ENCODE measurements at places on chromosomes 5 and 9. TPM values are rescaled to one million over a fixed set of nuclear protein-coding genes. Genes with fewer than 3 reads are reported as not detected.

RAB24 gene
- 36.4 TPM for total RNA-seq

CLIC3 gene
- 0.39 TPM for total RNA-seq

PITX1 gene
- not detected for total RNA-seq

DOCK2 gene
- total RNA-seq: 0.66 TPM

DMRT2 gene
- 0.18 TPM for total RNA-seq

BASP1 gene
- total RNA-seq: 273 TPM

TXNDC8 gene
- total RNA-seq: not detected

SLC34A1 gene
- not detected for total RNA-seq

ZNF484 gene
- total RNA-seq: 10.6 TPM

SLC36A3 gene
- not detected for total RNA-seq

BTNL8 gene
- not detected for total RNA-seq

PRSS3 gene
- total RNA-seq: not detected

TMEFF1 gene
- 14.8 TPM for total RNA-seq

- DNase-seq: no peak
These were observed 7.6 kb upstream of the TTLL11 start for GRCh38 chr9:122100756-122101155.

- DNase-seq: no peak
These were observed 14.3 kb downstream of the AFF4 start for GRCh38 chr5:132949136-132949535.

GRCh38 chr5:66193419-66193818, 49.3 kb downstream of the SREK1 start:
- no peak for DNase-seq

DNA sequence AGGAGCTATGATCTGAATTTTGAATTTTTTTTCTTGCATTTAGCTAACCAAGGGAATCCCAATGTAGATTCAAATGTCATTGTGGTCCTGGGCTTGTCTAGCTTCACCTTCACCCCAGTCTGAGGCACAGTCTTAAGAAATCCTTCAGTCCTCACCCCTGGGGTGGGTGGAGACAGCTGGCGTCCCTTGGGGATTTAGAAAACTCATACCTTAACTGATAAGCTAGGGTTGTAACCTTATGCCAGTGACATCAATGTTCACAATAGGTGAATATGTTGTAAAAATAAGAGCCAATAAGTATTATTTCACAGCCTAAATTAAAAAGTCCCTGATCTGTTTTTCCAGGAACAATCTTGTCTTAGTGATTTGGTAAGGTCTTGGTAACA, 4.6 kb downstream of the ISOC1 start:
- DNase-seq: no peak

- DNase-seq: no peak
These were observed 90.7 kb downstream of the RCL1 start for GRCh38 chr9:4883326-4883873.

- DNase-seq: no peak
These were observed 438 bp downstream of the NSUN2 start for GRCh38 chr5:6632324-6632887.

GRCh38 chr5:20972419-20972925, 984.5 kb upstream of the CDH18 start:
- DNase-seq: peak; percentile 48

DNA sequence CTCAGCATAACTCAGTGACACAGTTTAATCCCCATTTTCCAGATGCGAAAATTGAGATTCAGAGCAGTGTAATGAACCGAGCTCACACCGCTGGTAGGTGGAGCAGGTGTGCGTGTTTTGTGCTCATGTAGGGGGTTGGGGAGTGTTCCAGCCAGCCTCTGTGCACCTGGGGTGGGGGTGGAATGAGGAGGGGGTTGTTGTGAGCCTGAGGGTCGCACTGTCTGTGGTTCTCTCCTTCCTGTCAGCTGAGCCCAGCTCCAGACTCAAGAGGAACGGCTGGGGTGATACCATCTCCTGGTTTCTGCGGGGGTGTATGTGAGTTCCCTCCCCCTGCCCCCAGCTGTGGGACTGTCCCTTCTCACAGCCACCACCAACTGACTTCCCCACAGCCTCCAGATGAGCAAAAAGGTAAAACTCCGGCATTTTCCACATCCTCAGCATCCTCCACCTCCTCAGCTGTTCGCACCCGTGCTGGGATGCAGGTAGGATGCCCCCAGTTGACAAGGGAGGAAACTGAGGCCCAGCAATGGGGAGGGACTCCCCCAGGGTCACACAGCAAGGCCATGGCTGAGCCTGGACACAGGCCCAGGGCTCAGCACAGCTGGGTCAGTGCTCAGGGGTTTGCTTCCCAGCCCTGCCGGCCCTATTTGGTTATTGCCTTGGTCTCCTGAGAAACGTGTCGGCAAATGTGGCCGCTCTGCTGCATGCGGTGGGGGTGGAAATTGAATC, 2.1 kb downstream of the SH2D3C start:
- no peak for DNase-seq

GRCh38 chr9:115267790-115268189, 149.8 kb upstream of the TNC start:
- no peak for DNase-seq

DNA sequence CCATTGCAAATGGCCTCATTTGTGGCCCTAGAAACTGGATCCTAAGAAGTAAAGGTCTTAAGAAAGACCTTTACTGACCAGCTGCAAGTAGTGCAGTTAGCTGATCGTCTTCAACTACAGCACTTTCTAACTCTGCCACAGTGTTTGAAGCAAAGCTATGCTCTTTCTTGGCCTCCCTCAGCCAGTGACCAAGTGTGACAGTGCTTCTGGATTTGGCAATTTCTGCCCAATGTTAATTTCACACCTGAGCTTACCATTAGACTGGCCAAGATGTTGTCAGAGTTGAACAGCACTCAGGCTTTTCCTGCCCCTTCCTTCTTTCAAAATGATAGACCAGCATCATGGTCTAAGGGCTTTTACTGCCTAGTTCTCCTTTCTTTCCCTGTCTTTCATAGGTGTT, 36.1 kb downstream of the UHRF2 start:
- no peak for DNase-seq

DNA sequence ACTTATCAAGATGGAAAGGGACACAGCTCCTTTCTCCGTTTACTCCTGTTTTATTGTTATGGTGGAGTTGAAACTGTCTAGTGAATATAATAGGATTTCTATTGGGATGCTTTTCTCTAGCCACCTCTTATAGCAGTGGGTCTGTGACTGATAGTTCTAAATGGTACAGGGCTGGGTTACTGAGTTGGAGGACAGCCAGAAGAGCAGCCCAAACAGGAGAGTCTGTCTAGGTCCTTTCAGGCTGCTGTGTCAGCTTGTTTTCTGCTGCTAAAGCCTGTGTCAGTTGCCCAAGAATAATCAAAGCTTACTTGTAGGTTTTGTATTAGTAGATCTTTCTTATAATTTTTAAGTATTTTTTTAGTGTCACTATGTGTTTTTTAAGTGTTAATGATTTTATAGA, 356.0 kb upstream of the SEMA6A start:
- DNase-seq: no peak

GRCh38 chr9:113621980-113622379, 158.5 kb downstream of the RGS3 start:
- DNase-seq: no peak

- no peak for DNase-seq
These were observed 14.8 kb upstream of the MARCHF6 start for GRCh38 chr5:10338686-10339057.

GRCh38 chr5:22598796-22599195, 254.3 kb downstream of the CDH12 start:
- no peak for DNase-seq

- DNase-seq: no peak
These were observed 16.2 kb downstream of the NDUFS6 start for GRCh38 chr5:1817261-1818043.

DNA sequence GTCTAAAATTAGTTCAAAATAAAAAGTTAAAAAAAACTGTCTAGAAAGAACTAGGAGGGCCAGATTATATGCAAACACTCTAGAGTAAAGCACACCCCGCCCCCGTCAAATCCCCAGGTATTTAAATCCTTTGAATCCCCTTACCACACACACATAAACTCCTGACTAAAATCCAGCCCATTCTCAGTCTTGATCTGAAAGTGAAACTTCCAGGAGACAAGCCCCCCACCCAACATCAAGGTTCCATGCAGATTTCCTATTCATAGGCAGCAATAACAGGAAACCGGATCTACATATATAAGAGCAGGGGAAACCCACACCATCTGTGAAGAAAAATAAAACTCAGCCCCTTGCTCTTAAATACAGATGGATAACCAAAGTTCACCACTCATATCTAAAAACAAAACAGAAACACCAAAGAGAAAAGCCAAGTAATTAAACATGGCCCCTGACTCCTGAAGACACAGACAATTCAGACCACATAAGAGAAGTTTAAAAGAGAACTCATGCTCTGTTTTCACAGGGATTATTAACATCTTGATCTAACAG, 42.3 kb downstream of the MARCHF3 start:
- DNase-seq: no peak

GRCh38 chr9:126420643-126421564, 94.3 kb downstream of the MVB12B start:
- DNase-seq: peak; percentile 82

DNA sequence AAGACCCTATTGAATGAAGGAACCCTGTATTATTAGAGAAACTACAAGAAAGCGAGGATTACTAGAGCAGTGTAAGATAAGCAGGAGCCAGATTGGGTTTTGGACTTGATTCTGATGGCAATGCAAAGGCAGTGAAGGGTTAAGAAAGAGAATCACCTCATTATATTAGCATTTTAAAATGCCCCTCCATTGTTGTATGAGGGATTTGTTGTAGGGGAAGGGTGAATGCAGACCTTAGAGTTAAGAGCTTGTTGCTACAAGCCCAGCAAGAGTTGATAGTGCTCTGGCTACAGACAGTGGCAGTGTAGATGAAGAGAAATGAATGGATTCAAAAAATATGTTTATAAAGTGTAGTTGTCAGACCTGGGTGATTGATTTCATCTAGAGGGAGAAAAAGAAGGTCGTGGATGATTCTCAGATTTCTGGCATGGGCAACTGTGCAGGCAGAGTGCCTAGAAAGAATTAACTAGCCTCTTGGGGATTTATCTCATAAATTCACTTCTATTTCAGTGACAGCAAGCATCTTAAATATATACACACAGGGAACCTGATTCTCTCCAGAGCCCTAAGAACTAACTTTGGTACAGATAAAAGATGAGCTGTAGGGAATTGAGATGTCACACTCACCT, 344.8 kb downstream of the ARRDC3 start:
- peak; percentile 4 for DNase-seq

- DNase-seq: peak; percentile 41
These were observed 7.9 kb upstream of the ESM1 start for GRCh38 chr5:54993318-54993717.

DNA sequence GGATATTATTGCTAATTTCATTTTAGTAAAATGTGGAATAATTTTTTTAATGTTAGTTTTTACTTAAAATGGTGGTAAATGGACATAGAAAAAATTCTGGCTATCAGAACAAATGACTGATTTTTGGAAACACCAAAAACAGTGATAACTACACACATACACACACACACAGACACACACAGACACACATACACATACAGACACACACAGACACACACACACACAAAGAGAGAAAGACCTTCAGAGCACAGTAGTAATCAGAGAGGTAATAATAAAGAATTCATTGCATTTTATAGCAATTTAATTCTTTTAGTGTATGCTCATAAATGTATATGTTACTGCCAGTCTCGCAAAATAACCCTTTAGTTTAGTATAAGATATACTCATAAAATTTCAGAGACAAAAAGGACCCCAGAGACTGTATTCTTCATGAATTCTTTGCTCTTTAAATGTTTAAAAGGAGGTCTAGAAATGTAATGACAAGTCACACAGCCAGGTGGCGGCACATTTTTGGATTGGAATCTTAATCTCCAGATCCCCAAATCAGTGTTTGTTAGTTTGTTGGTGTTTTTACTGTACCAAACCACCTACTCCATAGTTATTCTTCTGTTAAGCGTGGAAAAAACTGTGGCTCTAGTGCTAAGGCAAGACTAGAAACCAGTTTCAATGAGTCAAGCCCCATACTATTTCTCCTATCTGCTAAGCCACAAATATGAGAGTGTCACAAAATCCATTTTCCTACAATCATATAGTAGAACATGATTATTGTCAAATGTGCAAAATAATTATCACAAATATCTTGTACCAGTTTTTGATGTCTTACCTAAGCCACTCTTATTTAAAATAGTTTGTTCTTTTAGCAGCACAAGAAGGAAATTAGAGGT, 109.9 kb downstream of the EDIL3 start:
- DNase-seq: no peak

- DNase-seq: no peak
These were observed 21.4 kb upstream of the SNAPC3 start for GRCh38 chr9:15401266-15401665.

GRCh38 chr5:6333182-6333905, 45.0 kb downstream of the MED10 start:
- no peak for DNase-seq

DNA sequence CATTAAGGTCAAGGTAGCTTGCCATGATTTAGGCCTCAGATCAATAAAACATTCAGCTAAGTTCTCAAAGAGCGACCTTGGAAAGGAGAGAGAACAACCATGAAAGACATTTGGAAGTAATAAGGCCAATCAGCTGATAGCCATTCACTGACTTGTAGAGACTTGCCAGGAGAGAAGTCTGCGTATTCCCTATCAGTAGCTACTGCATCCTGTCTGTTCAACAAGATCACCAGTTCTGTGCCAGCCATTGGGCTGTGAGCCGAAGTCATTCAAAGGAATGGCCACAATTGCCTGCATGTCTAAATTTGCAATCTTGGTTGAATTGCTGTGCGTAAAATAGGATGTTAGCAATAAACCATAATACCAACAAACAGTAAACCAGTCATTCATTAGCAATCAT, 219.8 kb downstream of the FBXL7 start:
- DNase-seq: no peak

DNA sequence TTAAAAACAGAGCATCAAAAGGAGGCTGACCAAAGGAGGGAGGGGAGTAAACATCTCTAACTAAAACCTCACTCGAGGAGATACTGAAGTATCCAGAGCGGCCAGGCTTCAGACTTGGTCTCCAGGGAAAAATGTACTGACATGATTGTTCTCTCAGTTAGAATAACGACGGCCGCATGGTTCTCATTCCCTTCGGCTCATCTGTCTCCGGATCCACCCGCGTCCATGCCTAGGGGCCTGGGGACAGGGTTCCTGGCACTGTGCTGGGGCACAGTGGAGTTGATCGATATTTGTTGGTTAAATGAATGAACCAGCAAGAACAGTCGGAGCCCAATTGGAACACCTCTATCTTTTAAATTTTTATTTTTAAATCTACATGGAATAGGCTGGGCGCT, 167.1 kb upstream of the PHYKPL start:
- DNase-seq: no peak

- DNase-seq: no peak
These were observed 17.6 kb downstream of the WWC1 start for GRCh38 chr5:168308976-168309598.

GRCh38 chr5:6739603-6740002, 26.4 kb downstream of the TENT4A start:
- DNase-seq: no peak

GRCh38 chr5:78574731-78575161, 73.8 kb downstream of the LHFPL2 start:
- peak; percentile 79 for DNase-seq

Data from astrocyte (in vitro differentiated cells and primary cell).